ENCODE measurements at places on chromosomes 11 and 22. TPM values are rescaled to one million over a fixed set of nuclear protein-coding genes. Genes with fewer than 3 reads are reported as not detected.

OR4C12 gene
- total RNA-seq = not detected

OR6T1 gene
- not detected for total RNA-seq

PIWIL4 gene
- total RNA-seq = 3.0 TPM

RAB3IL1 gene
- total RNA-seq = 17.3 TPM

- no peak for DNase-seq
- H3K27me3 ChIP-seq = no peaks in the 10 kb centered on the region
- H3K27ac ChIP-seq = no peak overlapping the region
- H3K4me3 ChIP-seq = no peak overlapping the region
- no peaks in the 10 kb centered on the region for H3K36me3 ChIP-seq
These were observed 11.4 kb downstream of the ARAP1 start for GRCh38 chr11:72740562-72741428.

GRCh38 chr11:9066433-9066925 is 24.9 kb downstream of the SCUBE2 start:
- peaks cover 3% of the 10 kb centered on the region for H3K4me1 ChIP-seq
- H3K27me3 ChIP-seq = no peaks in the 10 kb centered on the region
- H3K36me3 ChIP-seq = peaks cover 23% of the 10 kb centered on the region
- no peak overlapping the region for H3K4me3 ChIP-seq
- no peak overlapping the region for H3K27ac ChIP-seq
- DNase-seq = no peak

GRCh38 chr11:12246989-12247388 is 130.4 kb upstream of the PARVA start:
- no peak for DNase-seq
- no peak overlapping the region for H3K4me3 ChIP-seq
- no peak overlapping the region for H3K27ac ChIP-seq
- peaks cover 91% of the 10 kb centered on the region for H3K4me1 ChIP-seq

DNA sequence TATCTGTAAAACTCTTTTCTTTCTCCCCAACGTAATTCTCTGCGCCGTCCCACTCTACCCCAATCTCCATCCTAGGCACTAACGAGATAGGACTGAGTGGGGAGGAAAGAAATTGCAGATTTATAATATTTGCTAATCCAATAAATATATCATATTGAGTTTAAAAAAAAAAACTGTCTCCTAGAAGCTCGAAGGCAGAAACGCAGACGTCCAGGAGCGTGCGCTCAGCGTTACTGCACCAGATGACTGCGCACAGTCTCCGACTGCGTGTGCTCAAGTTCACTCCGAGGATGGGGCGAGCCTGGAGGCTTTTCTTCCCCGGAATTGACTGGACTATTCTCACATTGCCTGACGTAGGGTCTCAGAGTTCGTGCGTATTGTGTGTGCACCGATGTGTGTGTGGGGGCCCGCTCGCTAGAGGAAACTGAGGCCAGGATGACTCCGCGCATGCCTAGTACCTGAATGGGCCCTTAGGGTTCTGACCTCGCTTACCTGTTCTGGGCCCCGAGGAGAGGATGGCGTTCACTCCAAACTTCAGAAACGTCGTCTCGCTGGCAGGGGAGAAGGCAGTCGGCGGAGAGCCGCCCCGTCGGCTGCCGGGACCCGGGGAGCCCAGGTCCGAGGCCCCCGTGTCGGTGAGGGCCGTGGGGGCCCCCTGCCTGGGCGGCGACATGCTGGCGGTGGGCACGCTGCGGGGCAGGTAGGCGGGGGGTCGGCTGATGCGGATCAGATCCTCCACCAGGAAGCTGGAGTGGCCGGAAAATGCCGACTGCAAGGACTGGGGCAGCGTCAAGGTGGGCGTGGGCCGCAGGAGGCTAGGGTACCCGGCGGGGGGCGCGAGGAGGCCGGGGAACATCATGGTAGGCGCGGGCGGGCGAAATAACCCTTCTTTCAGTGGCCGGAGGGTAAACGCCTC is 551 bp downstream of the DBX1 start:
- H3K4me1 ChIP-seq = peaks cover 26% of the 10 kb centered on the region
- H3K27me3 ChIP-seq = peaks cover 88% of the 10 kb centered on the region
- peak overlapping the region; percentile 49 for H3K27ac ChIP-seq
- H3K36me3 ChIP-seq = no peaks in the 10 kb centered on the region
- H3K4me3 ChIP-seq = peak overlapping the region; percentile 42
- no peak for DNase-seq

DNA sequence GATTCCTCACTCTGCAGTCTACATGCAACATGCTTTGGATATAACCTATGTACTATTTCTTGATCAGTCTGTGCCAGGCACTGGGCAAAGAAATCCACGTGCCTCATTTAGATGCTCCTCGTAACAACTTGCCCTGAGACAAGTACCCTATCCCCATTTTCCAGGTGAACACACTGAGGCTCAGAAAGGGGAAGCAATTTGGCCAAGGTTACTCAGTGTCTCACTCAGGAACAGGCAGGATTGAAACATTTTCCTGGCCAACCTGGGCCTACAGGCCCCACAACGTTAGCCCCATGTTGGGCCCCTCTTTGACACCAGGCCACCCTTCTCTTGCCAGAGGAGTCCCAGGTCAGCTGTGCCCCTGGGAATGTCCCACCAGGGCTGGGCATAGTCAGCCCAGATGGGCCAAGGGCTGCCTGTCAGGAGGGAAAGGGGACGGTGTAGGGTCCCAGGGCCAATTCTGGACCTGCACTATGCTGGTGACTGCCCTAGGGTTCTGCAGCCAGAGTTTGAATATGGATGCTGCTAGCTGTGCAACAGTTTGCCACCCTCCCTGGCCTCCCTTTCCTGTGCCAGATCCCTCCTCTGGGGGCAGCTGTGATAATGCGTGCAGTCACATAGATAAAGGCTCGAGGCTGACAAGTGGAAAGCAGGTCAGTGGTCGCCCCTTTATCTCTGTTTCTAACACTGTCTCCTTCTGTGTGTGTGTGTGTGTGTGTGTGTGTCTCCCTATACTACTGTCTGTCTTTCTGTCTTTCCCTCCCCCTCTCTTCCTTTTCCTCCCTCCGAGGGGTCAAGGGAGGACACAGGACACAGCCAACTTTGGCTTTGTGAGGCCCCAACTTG is 10.4 kb upstream of the EMID1 start:
- H3K4me1 ChIP-seq = peaks cover 5% of the 10 kb centered on the region
- no peaks in the 10 kb centered on the region for H3K36me3 ChIP-seq
- no peaks in the 10 kb centered on the region for H3K27me3 ChIP-seq
- DNase-seq = no peak

GRCh38 chr22:46122980-46123693 is 27.2 kb upstream of the PPARA start:
- H3K36me3 ChIP-seq = no peaks in the 10 kb centered on the region
- no peak overlapping the region for H3K27ac ChIP-seq
- no peak overlapping the region for H3K4me3 ChIP-seq

GRCh38 chr11:126502982-126503381 is 147.5 kb downstream of the ST3GAL4 start:
- H3K4me1 ChIP-seq = peaks cover 6% of the 10 kb centered on the region
- H3K27me3 ChIP-seq = peaks cover 23% of the 10 kb centered on the region
- DNase-seq = no peak
- no peaks in the 10 kb centered on the region for H3K36me3 ChIP-seq

DNA sequence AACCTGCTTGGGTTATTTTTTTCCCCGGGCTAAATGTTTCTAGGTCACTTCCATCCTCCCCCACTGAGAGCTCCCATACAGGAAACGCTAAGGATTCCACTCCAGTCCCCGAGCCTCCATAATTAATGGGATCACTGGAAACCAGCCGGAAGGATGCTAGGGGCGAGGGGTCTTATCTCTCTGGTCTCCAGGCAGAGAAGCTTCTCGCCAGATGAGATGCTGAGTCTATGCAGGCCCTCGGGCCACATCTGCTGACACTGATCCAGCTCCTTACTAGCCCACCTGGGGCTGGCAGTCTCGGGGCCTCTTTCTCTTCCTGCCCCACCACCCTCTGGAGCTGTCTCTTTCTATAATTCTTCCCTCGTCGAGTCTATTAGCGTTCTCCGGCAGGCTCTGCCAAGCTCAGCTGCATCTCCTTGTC is 125.9 kb upstream of the SYT13 start:
- H3K4me1 ChIP-seq = peaks cover 8% of the 10 kb centered on the region
- no peaks in the 10 kb centered on the region for H3K36me3 ChIP-seq
- H3K27me3 ChIP-seq = peaks cover 22% of the 10 kb centered on the region

DNA sequence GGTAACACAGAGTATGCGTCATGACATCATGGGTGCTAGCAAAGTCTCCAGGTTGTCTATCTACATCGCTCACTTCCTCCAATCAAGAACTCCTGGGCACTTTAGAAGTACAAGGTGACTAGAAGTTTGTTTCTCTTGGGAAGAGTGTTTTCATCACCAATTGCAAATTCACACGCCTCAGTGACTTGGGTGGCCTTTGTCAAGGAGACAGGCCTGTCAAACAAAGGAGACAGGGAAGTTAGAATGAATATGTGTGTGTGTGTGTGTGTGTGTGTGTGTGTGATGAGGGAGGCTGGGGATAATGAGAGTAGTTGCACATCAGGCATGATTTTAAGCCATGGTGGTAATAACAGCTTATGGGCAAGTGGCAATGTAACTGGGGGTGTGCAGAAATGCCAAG is 953.2 kb downstream of the OPCML start:
- no peaks in the 10 kb centered on the region for H3K4me1 ChIP-seq
- no peak overlapping the region for H3K4me3 ChIP-seq
- no peaks in the 10 kb centered on the region for H3K27me3 ChIP-seq
- no peak overlapping the region for H3K27ac ChIP-seq
- DNase-seq = no peak

DNA sequence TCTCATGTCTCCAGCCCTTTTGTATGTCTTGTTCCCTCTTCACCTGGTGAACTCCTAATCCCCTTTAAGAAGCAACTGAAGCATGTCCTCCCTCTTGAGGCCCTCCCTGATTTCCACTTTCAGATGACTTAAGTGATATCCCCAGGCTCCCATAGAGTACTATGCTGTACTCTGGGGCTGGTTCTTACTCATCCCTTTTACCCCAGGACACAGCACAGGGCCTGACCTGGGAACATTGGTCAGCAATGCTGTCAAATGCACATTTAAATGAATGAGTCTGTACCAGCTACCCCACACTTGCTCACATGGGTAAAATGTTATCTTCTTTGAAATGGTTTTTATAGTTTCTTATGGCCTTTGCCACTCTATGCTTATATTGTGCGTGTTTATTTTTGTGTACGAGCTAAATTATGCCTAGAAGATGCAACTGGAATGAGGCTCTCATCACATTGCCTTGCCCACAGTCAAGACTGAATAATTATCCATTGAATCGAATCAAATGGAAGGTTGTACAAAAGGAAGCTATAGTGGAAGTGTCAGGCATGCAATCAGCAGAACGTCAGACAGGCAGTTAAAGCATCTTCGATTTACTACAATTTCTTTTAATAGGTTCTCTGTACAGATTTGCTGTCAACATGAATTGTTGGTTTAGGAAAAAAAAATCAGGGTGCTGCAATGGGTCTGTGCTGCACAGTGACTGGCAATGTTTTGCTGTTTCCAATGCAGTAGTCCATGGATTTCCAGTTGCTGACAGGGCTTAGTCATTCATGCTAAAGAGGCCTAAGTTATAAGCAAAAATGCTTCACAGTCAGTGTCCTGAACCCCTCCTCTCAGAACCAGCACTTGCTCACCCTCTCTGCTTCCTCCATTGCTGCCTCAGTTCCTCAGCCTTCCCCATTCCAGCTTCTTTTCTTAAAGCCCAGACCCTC is 79.5 kb downstream of the PARVA start:
- no peaks in the 10 kb centered on the region for H3K27me3 ChIP-seq
- H3K4me3 ChIP-seq = no peak overlapping the region
- DNase-seq = no peak

GRCh38 chr11:119479685-119480275 is 56.8 kb upstream of the THY1 start:
- DNase-seq = no peak
- H3K36me3 ChIP-seq = no peaks in the 10 kb centered on the region
- peaks cover 20% of the 10 kb centered on the region for H3K4me1 ChIP-seq
- no peak overlapping the region for H3K4me3 ChIP-seq
- H3K27me3 ChIP-seq = peaks cover 10% of the 10 kb centered on the region
- H3K27ac ChIP-seq = no peak overlapping the region

DNA sequence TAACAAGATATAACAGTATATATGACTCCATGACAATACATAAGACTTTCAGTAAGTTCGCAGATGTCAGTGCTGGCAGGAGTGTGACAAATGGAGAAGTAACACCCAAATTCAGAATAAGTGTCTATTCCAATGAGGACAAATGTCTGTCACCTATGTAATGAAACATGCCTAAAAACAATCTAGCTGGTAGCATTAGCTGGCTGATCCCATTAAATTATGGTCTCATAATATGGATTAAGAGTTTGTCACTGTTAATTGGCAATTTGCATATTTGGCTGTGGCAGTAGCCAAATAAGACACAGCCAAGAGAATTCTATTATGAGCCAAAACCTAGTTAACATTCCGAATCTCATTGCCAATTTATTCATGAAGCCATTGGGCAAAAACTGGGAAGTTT is 30.2 kb upstream of the CAVIN3 start:
- no peak overlapping the region for H3K27ac ChIP-seq
- H3K4me1 ChIP-seq = no peaks in the 10 kb centered on the region
- H3K4me3 ChIP-seq = no peak overlapping the region
- H3K27me3 ChIP-seq = no peaks in the 10 kb centered on the region
- no peaks in the 10 kb centered on the region for H3K36me3 ChIP-seq

- no peak overlapping the region for H3K4me3 ChIP-seq
- H3K27ac ChIP-seq = no peak overlapping the region
- no peaks in the 10 kb centered on the region for H3K36me3 ChIP-seq
- no peaks in the 10 kb centered on the region for H3K27me3 ChIP-seq
These were observed 81.6 kb upstream of the LARGE1 start for GRCh38 chr22:34001701-34002466.

DNA sequence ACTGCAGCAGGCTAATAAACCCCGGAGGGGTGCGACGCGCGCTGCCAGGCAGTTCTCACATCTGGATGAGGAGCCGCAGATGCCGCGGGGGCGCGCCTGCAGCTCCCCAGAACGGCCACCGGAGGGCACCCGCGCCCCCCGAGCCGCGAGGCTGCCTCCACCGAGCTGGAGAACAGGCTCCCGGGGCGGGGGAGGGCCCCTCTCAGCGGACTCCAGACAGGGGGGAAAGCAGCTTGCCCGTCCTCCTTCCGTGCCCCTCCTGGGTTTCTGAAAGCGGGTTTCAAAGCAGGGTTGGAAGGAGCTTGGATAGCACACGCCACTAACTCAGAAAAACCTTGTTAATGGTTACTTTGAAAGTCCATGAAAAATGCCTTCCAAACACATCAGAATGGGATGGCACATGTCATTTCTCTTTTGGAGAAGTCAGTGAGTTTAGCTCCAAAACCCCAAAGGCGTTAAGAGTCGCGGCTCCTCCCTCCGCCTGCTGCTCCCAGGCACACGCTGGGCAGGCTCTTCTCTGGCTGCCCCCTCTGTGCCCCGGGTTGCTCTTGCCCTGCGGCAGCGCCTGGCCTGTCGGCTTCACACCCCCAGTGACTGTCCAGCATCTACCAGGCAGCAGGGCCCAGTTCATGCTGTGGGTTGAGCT is 317.8 kb downstream of the NTM start:
- H3K4me3 ChIP-seq = no peak overlapping the region
- H3K27ac ChIP-seq = no peak overlapping the region
- peaks cover 7% of the 10 kb centered on the region for H3K4me1 ChIP-seq
- H3K27me3 ChIP-seq = peaks cover 22% of the 10 kb centered on the region
- peak; percentile 61 for DNase-seq
- H3K36me3 ChIP-seq = no peaks in the 10 kb centered on the region

DNA sequence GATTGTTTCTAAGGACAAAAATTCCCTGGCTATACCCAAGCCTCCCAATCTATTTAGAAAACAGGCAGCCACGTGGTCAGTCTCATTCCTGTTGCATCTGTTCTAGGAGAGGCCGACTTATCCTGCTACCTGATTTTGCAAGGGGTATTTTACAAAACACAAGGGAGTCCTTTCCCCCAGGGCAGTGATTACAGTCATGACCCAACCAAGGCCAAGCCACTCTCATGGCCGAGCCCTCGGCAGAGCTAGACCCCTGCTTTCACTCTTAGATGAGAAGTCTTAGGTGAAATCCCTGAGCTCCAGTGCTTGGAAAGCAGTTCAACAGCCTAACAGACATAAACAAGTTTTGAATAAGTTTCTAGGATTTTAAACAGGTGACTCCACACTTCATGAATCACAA is 89.0 kb upstream of the PITPNB start:
- H3K4me3 ChIP-seq = no peak overlapping the region
- no peaks in the 10 kb centered on the region for H3K27me3 ChIP-seq
- H3K36me3 ChIP-seq = peaks cover 24% of the 10 kb centered on the region

Measured in muscle of leg (tissue), 16 donors.